ENCODE measurements at places on chromosomes 7 and 10.

DNA sequence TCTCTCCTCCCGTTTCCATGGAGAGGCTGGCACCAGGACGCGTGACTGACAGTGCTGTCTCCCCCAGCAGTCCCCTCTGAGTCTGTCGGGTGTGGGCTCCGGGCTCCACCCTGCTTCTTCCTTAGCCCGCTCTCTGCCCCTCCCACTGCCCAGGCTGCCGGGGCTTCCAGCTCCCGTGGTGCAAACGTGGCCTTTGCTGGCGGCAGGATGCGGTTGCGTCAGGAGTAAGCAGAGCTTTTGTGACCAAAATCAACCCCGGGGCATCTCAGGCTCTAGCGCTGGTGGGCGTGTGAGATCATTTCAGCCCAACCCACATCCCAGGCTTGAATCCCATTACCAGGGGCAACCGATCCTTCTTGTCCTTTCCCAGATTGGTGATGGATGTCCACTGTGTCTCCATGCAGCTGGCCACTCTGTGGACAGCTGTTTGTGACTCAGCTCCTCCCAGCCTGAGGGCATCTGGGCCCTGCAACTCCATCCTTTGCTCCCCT lies 28.2 kb downstream of the PTPRE start:
- peak; percentile 41 for DNase-seq

- DNase-seq: no peak
Observed at GRCh38 chr10:45647118-45647517, 25.5 kb downstream of the ZFAND4 start.

DNA sequence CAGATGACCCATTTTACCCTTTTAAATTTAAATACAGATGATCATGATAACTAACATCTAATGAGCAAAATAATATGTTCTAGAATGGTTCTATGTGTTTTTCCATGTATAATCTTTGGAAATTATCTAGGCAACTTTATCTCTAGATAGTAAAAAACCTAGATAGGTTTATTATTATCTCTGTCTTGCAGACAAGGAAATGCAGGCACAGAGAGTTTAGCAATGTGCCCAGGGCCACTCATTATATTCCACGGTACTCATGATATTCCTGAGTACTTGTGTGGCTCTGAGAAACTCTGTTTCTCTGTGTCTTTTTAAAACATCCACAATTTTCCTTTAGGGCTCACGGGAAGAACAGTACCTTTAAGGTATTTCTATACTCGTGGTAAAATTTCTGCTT lies 26.4 kb upstream of the SNX13 start:
- DNase-seq: no peak

DNA sequence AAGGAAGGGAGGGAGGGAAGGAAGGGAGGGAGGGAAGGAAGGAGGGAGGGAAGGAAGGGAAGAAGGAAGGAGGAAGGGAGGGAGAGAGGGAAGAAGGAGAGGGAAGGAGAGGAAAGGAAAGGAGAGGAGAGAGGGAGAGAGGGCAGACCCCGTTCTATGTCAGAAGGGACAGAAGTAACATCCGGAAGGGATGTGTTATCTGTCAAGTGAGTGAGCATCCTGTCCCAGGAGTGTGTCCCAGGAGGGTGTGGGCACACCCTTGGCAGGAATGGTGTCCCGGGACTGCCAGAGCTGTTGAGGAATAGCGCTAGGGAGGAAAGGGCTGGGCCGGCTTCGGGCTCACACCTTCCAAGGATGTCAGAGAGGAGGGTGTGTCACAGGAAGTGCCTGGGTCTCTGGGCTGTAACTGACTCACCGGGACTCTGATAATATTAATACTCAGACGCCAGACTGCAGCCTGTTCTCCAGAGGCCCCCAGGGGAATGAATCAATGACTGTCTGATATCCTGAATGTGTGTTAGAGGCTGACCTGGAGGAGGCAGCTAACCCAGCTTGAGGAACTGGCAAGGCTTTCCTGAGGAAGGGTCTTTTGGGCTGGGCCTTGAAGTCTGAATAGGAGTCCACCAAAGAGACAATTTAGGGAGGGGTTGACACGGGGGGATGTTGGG lies 125.6 kb upstream of the TNRC18 start:
- no peak for DNase-seq

- DNase-seq: no peak
Observed at GRCh38 chr7:70660154-70660818, 471.7 kb upstream of the GALNT17 start.

- no peak for DNase-seq
Observed at GRCh38 chr10:114806562-114807391, 14.8 kb upstream of the FHIP2A start.

- no peak for DNase-seq
Observed at GRCh38 chr7:115240242-115240641, 318.3 kb downstream of the MDFIC start.

- DNase-seq: no peak
Observed at GRCh38 chr7:159212226-159212625, 67.6 kb upstream of the VIPR2 start.

DNA sequence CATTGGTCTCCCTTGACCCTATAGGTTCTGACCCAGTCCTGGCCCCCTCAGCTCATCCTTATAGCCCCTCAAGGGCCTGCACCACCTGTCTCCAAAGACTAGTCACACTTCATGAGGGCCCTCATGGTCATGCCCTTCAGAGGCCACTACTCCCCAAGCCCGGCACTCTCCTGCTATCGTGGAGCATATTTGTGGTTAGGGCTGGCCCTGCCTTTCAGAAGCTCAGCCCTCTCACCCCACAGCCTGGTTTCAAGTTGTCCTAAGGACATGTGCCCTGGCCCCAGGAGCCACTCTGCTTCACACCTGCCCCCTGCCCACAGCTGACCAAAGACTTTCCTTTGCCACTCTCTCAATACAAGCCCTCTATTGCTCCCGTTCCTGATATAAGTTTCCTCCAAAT lies 60.3 kb upstream of the LBX1 start:
- no peak for DNase-seq

GRCh38 chr10:117549100-117549585 lies 6.6 kb downstream of the EMX2 start:
- DNase-seq: no peak

DNA sequence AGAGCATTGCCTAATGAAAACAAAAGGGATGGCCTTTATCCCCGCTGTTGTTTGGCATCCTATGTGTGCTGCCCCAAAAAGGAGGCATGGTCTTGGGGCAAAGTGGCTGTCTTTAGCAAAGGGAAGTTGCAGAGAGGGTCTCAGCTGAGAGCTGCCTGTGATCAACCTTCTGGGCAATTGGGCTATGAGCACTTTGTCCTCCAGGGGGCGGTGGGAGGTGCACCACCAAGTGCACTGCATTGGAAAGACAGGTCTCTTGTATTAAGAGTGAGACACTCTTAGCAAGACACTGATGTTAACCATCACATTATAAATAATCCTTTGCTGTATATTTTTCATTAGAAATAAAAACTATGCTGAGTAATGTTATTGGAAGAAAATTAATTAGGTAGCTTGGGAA lies 314.8 kb downstream of the POM121L12 start:
- DNase-seq: no peak

- no peak for DNase-seq
Observed at GRCh38 chr7:73870041-73870492, 9.1 kb downstream of the TMEM270 start.

DNA sequence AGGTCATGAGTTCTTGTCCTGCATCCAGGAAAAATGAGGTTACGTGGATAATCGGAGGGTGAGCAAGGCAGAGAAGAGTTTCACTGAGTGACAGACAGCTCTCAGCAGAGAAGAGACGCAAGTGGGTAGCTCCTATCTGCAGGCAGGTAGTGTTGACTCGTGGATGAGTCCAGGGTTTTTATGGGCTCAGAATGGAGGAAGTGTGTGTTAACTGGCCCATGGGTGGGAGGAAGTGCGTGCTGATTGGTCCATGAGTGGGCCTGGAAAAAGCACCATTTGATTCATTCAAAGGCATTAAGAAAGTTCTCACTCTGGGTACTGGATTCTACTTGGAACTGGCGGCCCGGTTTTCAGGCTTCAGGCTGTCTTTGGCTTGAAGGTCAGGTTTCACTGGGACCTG lies 4.8 kb upstream of the DMTF1 start:
- no peak for DNase-seq

- DNase-seq: no peak
Observed at GRCh38 chr7:138903859-138904435, 77.2 kb downstream of the KIAA1549 start.

DNA sequence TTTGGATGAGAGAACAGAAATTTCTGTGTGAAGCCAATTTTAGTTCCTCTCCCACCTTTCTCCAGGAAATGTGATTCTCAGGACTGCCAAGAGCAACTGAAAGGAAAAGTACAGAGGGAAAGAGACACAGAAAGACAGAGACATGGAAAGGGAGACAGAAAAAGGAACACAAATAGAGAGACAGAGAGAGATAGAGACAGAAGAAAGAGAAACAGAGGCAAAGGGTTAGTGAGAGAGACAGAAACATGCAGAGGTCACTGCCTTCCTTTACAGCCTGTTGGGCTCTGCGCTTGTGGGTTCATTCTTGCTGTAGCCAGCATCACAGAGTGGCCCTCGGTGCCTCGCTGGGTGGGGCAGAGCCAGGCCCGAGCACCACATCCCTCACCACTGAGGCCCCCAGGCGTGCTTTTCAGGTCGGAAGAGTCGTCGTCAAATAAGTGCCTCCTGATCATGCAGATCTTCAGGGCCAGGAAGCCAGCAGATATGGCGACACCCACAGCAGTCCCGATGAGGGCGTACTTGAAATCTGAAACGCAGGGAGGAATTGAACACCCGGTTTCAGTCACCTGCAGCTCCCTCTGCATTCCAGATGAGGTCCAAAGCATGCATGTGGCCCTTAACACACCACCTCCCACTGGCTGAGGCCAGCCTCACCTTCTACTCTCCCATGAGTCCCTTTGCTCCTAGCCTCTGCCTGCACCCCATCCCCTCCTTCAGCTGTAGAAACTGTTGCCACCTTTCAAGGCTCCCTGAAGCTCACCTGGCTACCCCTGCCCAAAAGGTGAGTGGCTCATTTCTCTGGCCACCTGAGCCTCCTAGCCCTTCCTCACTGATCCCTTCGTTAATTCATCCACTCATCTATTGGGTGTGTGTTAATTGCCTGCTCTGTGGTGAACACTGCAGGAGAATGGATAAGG lies 21.4 kb downstream of the TMEM273 start:
- no peak for DNase-seq

- DNase-seq: no peak
Observed at GRCh38 chr10:119414081-119414611, 128.4 kb downstream of the RGS10 start.

DNA sequence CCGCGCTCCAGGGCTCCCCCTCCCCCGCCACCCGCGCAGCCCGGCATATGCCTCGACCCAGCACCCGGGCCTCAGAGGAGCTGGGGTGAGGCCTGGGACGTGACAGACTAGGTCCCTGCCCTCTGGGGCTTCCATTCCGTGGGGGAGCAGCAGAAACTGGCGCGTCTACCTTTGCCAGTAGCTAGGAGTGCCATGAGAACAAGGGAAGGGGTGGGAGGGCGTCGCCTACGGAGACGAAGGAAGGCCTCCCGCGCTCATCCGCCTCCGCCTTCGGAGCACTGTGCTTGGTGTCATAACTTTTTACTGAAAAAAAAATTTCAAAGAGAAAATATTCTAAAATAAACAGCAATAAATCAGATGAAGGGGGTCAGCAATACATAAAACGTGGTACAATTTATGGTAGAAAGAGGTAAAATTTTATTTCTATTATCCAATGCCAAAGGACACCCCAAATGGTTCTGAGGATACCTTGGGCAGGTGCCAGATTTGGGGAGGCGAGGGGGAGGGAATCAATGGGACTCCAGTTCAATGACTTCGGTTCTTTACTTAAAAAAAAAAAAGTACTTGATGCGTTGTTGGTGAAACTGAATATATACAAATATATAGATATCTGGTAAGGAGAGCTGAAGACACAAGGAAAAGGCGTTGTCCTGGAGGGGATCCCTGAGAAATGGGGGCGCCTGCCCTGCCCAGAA lies 35.1 kb upstream of the GRID1 start:
- no peak for DNase-seq

DNA sequence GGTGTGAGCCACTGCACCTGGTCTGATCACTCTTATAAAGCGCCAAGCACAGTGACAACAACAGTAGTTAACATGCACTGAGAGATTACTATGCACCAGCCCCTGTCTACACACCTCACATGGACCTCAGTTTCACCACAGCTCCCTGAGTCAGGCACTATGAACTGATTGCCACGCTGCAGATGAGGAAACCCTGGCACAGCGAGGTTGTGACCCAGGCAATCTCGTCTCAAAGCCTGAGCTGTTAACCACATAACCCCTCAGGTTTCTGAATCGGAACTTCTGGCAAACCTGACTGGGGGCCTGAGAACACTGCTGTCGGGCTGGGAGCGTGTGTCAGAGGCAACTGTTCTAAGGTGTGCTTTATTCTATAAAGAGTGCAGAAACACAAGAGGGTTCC lies 150.8 kb downstream of the RNF216 start:
- peak; percentile 47 for DNase-seq

DNA sequence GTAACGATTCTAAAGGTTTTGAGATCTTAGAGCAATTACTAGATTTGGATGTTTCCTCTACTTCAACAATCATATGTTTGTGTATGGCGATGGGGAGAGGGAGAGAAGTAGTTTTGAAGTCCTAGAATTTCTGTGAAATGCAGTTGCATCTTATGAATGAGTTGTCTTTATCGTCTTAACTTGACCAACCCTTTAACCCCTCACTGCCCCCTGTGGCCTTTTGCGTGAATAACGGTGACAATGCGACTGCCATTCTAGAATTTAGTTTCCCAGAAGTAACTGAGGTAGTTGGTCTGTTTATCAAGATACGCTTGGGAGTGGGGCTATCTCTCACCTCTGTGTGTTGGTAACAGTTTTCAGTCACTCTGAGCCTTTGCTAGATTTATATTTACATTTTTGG lies 204.6 kb downstream of the HDAC9 start:
- no peak for DNase-seq

GRCh38 chr7:120677535-120677934 lies 180.4 kb downstream of the TSPAN12 start:
- no peak for DNase-seq

GRCh38 chr10:132189810-132190422 lies 3.2 kb downstream of the DPYSL4 start:
- DNase-seq: no peak

- no peak for DNase-seq
Observed at GRCh38 chr10:32308027-32308603, 38.8 kb downstream of the EPC1 start.

DNA sequence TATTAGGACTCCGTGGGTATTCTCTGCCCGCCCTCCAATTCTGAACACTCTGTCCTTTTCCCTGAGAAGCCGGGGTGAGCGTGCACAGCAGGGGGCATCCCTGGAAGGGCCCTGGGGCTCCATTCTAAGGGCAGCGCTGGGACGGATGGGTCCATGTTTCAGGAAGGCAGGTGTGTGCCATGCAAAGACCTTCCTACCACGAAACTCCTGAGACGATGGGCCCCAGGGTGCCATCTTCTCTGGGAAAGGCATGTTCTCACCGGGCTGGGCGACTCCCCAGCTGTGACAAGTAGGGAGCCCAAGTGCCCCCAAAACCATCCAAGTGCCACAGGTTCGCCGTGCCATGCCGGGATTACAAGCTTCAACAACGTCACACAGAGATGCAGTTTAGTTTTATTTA lies 256.7 kb downstream of the DNAJB6 start:
- DNase-seq: no peak

GRCh38 chr7:100952641-100953040 lies 3.3 kb downstream of the MUC3A start:
- DNase-seq: no peak
